ENCODE measurements at places on chromosomes 4 and X. TPM values are rescaled to one million over a fixed set of nuclear protein-coding genes. Genes with fewer than 3 reads are reported as not detected.

DNA sequence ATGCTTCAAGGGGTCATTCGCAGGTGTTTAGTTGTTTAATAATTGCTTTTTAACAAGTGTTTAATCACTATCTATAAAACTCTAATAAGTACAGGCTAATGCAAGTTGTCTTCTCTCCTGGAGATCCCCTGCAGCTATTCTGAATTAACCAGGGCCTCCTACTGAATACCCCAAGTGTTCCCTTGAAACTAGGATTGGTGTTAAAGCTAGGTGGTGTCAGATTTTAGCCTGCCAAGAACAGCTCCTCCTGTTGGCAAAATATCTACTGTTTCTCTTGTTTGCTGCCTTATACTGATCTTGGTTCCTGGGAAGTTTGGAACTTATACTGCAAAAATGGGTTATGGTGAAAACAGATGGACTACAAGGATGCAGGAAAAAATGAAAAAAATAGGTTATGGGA lies 26.1 kb upstream of the TMEM154 start:
- DNase-seq, result no peak

- no peak for DNase-seq
Observed at GRCh38 chr4:36386691-36387090, 105.3 kb downstream of the DTHD1 start.

DNA sequence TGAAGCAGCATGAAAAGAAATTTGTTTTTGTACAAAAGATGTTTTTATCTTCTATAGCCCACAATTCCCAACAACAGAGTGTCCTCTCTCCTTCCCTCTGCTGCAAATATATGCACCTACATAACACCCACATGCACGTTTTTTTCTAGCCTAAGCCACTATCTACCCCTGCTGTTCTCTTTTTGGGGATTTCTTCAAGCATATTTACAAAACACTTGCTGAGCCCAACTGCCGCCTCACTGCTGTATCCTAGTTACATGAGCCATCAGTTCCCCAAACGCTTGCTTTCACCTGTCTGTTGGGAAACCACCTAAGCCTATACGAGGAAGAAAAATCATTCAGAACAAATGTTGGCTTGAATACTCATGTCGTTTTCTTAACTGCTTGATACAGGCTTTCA lies 127.2 kb downstream of the CHRNA9 start:
- no peak for DNase-seq

FGB gene
- polyA plus RNA-seq, result 5.9 TPM

FAM90A26 gene
- not detected for polyA plus RNA-seq

All from left renal cortex interstitium (tissue), 4 donors.